ENCODE measurements at places on chromosomes 3 and 15.

- DNase-seq, result no peak
These were observed 3.4 kb downstream of the PLSCR1 start for GRCh38 chr3:146540978-146541377.

- DNase-seq, result no peak
These were observed 193.6 kb upstream of the LRRC3B start for GRCh38 chr3:26428992-26429391.

- DNase-seq, result no peak
These were observed 3.7 kb upstream of the CCR2 start for GRCh38 chr3:46350262-46350565.

GRCh38 chr15:90083954-90084607, 18.2 kb downstream of the IDH2 start:
- DNase-seq, result no peak

DNA sequence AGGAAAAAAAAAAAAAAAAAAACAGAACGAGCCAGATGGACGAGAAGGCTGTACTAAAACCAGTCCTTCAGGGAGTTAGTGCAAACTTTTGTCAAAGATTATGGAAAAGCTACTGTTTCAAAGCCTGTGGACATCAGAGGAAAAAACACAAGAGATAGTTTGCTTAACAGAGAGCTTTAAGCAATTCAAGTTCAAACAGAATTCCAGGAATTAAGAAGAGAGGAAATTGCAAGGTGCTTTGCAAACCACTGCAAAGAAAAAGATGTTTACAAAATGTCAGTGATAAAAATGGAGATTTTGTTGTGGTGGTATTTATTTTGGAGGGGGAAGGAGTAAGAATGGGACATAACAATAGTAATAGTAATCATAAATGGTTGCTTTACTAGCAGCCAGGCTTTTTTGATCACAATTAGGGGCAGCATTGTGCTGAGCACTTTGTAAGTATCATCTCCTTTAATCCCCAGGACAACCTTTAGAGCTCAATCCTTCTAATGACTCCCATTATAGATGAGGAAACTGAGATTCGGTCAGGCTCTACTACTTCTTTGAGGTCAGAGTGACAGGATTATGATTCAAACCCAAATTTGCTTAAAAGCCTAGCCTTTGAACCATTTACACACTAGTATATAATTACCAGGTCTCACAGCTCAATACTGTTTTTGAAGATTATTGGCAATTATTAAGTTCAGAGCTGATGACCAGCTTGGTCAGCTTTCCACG, 22.4 kb upstream of the ARHGEF3 start:
- DNase-seq, result no peak

- no peak for DNase-seq
These were observed 22.8 kb upstream of the CEP152 start for GRCh38 chr15:48833526-48834239.

DNA sequence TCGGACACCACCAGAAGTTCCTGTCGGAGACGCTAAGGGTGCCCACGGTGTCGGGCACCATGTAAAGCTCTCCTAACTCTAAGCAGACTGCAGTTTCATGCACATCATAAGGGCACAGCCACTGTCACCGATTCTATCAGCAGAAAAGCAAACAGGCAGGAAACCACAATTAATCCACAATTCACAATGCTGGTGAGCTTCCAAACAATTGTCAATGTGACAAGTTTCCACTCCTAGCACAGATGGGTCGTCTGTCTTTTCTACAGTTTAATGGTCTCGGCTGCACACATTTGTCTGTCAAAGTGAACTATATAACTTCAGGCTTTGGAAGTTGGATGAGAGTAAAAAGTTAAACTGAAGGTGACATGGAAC, 8.8 kb upstream of the OCA2 start:
- no peak for DNase-seq

DNA sequence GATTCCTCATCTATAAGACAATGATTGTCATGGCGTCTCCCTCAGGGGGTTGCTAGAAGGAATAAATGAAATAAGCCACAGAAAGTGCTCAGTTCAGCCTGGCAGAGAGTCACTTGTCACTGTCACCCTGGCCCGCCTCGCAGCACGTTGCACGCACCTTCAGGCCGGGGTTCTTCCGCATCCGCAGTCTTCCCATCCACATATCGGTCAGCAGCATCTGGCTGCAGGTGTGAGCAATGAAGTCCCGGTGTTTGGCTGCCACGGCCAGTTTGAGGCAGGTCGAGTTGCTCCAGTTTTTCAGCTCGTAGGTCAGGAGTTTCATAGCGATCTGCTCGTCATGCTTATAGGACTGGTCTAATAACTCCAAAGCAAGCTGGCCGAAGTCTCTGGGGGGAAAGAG, 48.5 kb upstream of the MTMR10 start:
- no peak for DNase-seq

DNA sequence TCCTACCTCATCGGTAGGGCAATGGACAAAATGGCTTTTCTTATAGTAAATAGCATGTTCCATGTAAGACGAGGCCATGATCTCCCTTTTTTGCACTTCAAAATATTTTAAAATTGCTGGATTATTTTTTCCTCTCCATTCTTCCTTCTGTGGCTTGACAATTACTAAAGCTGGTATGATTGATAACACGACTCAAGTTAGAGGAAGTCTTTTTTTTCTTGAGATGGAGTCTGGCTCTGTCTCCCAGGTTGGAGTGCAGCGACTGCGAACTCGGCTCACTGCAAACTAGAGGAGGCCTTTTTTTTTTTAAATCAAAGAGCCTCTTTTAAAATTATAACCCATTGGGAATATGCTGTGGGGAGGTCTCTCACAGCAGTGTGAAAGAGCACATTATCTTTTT, 124.5 kb upstream of the TBL1XR1 start:
- DNase-seq, result no peak

DNA sequence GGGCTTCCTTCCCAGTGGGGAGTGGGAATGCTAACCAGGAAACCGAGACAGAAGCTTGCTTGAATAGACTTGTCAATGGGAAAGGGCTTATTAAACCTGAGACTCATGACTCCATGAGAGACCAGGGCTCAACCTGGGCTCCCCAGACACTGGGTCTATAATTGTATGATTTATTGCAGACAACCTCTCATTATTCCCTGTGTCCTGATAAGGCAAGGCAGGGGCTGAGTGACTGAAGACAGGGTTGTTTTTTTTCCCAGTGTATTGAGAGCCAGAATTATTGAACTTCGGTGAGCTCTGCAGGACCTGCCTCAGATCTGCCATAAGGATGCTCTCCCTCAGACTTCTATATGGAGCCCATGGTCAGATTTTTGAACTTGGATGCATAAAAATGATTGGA, 79.5 kb upstream of the KLHL25 start:
- DNase-seq, result no peak

- DNase-seq, result no peak
These were observed 114.1 kb downstream of the DCLK3 start for GRCh38 chr3:36650271-36650671.

GRCh38 chr3:55906896-55907295, 419.8 kb upstream of the WNT5A start:
- DNase-seq, result no peak
